ENCODE measurements at places on chromosomes 11 and 22. TPM values are rescaled to one million over a fixed set of nuclear protein-coding genes. Genes with fewer than 3 reads are reported as not detected.

RELT gene
- 9.8 TPM for total RNA-seq

TREH gene
- total RNA-seq, result not detected

APOA5 gene
- not detected for total RNA-seq

C1QTNF4 gene
- 0.16 TPM for total RNA-seq

SLC22A6 gene
- not detected for total RNA-seq

MRPL17 gene
- total RNA-seq, result 64.3 TPM

GRIK4 gene
- not detected for total RNA-seq

OR4C6 gene
- not detected for total RNA-seq

OR4A16 gene
- not detected for total RNA-seq

GLYAT gene
- not detected for total RNA-seq

STIM1 gene
- 48.3 TPM for total RNA-seq

OR2AG1 gene
- under 0.01 TPM for total RNA-seq

OR51E1 gene
- total RNA-seq, result not detected

RASGRP2 gene
- 1.2 TPM for total RNA-seq

HSPB2 gene
- total RNA-seq, result not detected

TPH1 gene
- total RNA-seq, result under 0.01 TPM

TCN1 gene
- total RNA-seq, result not detected

SLC16A8 gene
- total RNA-seq, result not detected

MPEG1 gene
- 0.06 TPM for total RNA-seq

TMPRSS13 gene
- not detected for total RNA-seq

KRTAP5-1 gene
- not detected for total RNA-seq

SLC29A2 gene
- total RNA-seq, result 1.3 TPM

CHRM4 gene
- total RNA-seq, result 0.16 TPM

ALDH3B2 gene
- total RNA-seq, result not detected

DEUP1 gene
- not detected for total RNA-seq

MOGAT2 gene
- total RNA-seq, result not detected

SYT12 gene
- not detected for total RNA-seq

AHNAK gene
- 449 TPM for total RNA-seq

MS4A7 gene
- total RNA-seq, result not detected

CARNS1 gene
- total RNA-seq, result 0.19 TPM

OR4D5 gene
- not detected for total RNA-seq

CARD18 gene
- not detected for total RNA-seq

TRIM49 gene
- total RNA-seq, result not detected

ZFPL1 gene
- total RNA-seq, result 23.0 TPM
